ENCODE measurements at places on chromosomes 11 and 22.
A peak's percentile ranks its signal among the peaks of the same experiment; 100 is the strongest.

DNA sequence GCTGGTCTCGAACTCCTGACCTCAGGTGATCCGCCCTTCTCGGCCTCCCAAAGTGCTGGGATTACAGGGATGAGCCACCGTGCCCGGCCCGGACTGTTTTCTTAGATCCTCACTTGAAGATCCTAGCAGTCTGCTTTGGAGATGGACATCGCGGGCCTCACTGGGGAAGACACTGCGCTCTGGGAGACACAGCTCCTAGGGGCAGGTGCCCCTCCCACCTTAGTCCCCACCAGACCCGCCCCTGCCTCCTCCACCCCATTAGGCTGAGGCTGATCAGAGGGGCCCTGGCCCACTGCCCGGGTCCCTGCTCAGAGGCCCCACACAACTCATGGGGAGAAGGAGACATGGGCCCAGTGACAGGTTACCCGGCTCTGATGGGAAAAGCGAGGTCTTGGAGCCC, 11.3 kb upstream of the LTO1 start:
- H3K4me1 ChIP-seq, result peaks cover 8% of the 10 kb centered on the region
- no peaks in the 10 kb centered on the region for H3K36me3 ChIP-seq
- H3K27me3 ChIP-seq, result no peaks in the 10 kb centered on the region
- H3K4me3 ChIP-seq, result no peak overlapping the region

GRCh38 chr11:45227836-45228235, 58.3 kb downstream of the SYT13 start:
- no peaks in the 10 kb centered on the region for H3K27me3 ChIP-seq
- H3K27ac ChIP-seq, result no peak overlapping the region
- H3K36me3 ChIP-seq, result peaks cover 6% of the 10 kb centered on the region
- no peak for DNase-seq

DNA sequence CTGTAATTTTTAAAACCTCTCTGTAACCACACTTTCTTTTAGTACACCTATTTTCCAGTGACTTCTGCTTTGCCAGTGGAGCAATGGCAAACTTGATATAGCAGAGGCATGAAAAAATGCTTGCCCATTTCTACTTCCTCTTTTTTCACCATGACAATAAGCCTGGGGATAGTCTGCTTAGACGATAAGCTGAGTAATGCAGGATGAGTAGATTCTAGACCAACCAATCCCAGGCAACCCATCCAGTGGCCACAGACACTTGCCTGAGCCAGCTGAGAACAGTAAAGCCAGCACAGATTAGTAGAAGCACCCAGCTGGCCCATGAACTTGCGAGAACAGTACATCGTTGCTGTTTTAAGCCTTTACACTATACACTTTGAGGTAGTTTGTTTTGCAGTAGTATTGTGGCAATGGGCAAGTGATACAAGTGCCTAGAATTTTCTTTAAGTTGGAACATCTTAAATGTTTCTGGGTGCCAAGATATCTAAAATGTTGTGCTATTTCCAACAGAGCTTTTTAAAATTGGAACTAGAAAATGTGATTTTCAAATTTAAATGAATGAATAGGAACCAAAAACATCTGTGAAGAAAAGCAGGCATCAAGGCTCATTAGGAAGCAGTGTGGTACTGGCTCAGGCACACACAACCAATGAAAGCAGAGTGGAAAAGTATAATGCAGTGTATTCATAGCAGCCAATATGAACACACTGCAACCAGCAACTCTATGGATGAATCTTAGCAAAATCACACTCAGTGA, 37.7 kb downstream of the DDI1 start:
- DNase-seq, result no peak
- no peaks in the 10 kb centered on the region for H3K4me1 ChIP-seq
- peak overlapping the region; percentile 68 for H3K27ac ChIP-seq

DNA sequence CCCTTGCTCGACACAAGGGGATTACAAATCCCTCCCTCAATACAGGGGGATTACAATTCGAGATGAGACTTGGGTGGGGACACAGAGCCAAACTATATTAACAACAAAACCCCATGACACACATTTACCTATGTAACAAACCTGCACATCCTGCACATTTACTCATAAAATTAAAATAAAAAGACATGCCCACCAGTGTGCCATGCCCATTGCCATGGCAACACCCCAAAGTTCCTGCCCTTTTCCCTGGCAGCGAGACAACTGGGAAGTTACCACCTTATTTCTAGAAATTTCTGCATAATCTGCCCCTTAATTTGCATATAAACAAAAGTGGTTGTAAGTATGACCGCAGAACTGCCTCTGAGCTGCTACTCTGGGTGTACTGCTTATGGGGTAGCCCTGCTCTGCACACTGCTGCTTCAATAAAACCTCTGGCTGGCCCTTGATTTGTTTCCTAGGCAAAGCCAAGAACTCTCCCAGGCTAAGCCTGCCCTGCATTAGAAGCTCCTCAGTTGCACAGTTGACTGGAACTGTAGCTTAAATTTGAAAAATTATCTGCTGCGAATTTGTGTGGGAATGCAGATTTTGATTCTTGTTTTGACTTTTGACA, 8.6 kb upstream of the INCENP start:
- no peak overlapping the region for H3K27ac ChIP-seq
- no peak for DNase-seq
- no peak overlapping the region for H3K4me3 ChIP-seq
- H3K36me3 ChIP-seq, result no peaks in the 10 kb centered on the region
